Daoy (cell line): ENCODE measurements at places on chromosomes 1 and 21. TPM values are rescaled to one million over a fixed set of nuclear protein-coding genes. Genes with fewer than 3 reads are reported as not detected.

Gene SLC30A10
- total RNA-seq: not detected in 2 replicates

GRCh38 chr1:174998569-174999215, 1.1 kb upstream of the CACYBP start:
- peak; percentile 55 for DNase-seq

Gene MRTO4
- total RNA-seq: 94.7 and 109 TPM in 2 replicates

DNA sequence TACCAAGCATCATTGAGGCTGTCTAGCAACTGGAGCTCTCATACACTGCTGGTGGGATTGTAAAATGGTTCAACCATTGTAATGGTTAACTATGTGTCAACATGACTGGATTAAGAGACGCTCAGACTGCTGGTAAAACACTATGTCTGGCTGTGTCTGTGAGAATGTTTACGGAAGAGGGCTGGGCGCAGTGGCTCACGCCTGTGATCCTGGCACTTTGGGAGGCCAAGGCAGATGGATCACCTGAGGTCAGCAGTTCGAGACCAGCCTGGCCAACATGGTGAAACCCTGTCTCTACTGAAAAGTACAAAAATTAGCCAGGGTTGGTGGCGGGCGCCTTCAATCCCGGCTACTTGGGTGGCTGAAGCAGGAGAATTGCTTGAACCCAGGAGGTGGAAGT, 4.8 kb upstream of the FCRLA start:
- DNase-seq: no peak

DNA sequence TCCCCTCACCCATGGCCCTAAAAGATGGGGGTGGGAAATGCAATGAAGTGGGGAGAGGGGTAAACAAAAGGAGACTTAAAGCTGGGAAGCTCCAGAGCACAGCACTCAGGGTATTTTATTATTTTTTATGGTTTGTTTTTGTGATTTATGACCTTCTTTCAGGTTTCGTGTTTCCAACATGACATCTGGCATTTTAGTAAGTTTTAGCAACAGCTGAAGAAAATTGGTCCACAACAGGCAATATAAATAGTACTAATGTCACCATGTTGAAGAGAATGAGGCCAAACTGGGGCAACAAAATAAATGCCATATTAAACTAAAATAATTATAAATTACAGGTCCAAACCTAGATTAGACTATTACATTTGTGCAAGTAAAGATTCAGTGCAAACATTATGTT, 56.3 kb downstream of the TBX15 start:
- no peak for DNase-seq

DNA sequence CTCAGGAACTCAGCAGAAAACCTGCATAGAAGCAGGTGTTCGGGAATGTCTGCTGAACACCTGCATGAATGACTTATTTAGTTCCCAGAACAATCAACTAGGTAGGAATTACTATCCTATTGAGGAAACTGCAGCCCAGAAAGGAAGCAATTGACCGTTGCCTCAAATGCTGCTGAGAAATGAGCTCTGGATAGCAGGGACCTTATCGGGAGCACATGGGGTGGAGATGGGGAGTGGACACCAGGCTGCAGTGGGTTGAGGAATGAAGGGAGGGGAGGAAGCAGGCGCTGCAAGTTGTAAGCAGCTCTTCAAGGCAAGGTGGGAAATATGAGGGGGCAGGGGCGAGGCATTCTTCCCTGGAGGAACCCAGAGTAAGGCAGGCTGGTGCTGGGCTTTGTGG, 10.8 kb upstream of the CDCP2 start:
- DNase-seq: no peak
